Natural killer cell treated with Interleukin-12 subunit alpha and Interleukin-12 subunit beta and Interleukin-15 and Interleukin-18, amount 100 ng/mL, for 72 hours (primary cell): ENCODE measurements at places on chromosomes 1 and 21.
A peak's percentile ranks its signal among the peaks of the same experiment; 100 is the strongest.

DNA sequence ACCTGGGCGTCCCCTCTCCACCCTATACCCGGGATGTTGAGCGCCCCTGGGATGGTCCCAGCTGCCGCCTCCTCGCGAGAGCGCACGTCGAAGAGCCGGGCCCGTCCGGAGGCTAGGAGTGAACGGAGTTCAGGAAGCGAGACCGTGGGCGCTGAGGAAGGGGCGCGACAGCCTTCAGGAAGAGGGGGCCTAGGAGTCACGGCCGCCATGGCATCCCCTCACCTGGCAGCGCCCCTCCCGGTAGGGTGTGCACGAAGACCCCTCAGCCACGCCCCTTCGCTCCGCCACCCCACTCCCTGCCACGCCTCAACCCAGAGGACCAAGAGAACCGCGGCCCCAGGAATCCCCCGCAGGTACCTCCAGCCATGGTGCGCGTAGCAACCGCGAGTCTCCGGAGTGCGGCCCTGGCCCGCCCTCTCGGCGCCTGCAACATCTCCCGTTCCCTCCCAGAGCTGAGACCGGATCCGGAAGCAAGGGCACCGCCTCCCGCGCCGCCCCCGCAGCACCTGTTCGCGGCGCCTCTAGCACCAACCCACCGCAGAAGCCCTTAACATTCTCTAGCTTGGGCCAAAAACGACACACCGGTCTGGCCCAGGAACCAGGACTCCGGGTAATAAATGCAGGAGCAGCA, at the start of gene TSTD1:
TSS of gene TSTD1 (minus strand) at position 442 of the 631 bp plus-strand sequence. CDS start at position 367, 75 bp downstream.
- peaks cover 26% of the 10 kb centered on the region for H3K4me1 ChIP-seq
- DNase-seq = peak; percentile 92
- H3K4me3 ChIP-seq = peak within 1 kb of the TSS; percentile 89
- peak within 1 kb of the TSS; percentile 73 for H3K27ac ChIP-seq
- no peaks in the 10 kb centered on the region for H3K27me3 ChIP-seq
- H3K36me3 ChIP-seq = peaks cover 14% of the 10 kb centered on the region

GRCh38 chr1:3999941-4000735, 100.1 kb upstream of the C1orf174 start:
- H3K4me1 ChIP-seq = no peaks in the 10 kb centered on the region
- peaks cover 10% of the 10 kb centered on the region for H3K27me3 ChIP-seq

DNA sequence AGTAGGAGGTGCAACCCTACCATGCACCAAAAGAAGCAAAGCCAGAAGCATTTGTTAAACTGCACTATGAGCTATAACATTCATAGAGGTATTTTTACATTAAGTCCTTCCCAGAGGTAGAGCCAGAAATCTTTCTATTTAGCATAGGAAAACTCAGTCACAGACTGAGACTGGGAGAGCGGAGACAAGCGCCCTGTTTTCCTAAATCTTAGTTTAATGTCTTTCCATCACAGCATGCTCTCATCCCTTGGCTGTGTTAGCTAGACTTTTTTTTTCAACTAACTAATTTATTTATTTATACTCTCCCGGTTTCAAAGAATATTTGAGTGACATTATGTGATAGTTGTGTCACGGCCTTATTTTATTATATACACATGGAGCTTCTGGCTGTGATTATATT, 304.1 kb downstream of the LMX1A start:
- DNase-seq = no peak
- no peak overlapping the region for H3K4me3 ChIP-seq
- H3K36me3 ChIP-seq = no peaks in the 10 kb centered on the region
- H3K27me3 ChIP-seq = peaks cover 22% of the 10 kb centered on the region

DNA sequence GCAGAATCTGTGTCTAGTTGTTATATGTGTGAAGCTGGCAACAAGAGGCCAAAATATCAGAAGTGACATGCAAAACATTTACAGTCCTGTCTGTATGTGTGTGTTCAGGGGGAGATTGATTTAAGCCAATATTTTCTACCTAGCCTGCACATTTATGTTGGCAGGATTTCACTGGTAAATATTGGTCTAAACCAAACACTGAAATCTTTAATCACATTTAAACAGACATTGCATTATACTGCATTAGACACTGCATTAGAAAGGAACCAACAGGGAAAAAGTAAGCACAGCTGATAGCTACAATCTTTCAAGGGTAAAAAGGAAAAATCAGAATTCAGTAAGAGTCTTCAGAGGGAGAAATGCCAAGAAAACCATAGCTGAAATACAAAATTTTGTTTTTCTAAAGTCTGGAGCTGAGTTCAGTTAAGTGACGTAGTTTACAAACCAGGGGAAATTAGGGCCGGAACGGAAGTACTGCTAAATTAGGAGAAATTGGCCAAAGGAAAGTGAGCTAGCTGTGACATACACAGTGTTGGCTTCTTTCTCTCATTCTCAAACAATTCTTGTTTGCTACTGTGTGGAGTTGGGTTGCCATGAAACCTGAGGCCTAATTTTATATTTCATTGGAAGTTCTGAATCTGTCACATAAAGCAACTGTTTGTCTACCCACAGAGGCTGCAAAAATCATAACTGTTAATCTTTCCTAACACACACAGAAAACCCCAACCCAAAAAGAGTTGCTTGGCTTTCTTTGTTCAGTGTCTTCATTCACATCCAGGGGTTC, 217.3 kb upstream of the SGIP1 start:
- DNase-seq = no peak
- H3K27me3 ChIP-seq = no peaks in the 10 kb centered on the region
- peak overlapping the region; percentile 48 for H3K27ac ChIP-seq
- peaks cover 4% of the 10 kb centered on the region for H3K36me3 ChIP-seq

DNA sequence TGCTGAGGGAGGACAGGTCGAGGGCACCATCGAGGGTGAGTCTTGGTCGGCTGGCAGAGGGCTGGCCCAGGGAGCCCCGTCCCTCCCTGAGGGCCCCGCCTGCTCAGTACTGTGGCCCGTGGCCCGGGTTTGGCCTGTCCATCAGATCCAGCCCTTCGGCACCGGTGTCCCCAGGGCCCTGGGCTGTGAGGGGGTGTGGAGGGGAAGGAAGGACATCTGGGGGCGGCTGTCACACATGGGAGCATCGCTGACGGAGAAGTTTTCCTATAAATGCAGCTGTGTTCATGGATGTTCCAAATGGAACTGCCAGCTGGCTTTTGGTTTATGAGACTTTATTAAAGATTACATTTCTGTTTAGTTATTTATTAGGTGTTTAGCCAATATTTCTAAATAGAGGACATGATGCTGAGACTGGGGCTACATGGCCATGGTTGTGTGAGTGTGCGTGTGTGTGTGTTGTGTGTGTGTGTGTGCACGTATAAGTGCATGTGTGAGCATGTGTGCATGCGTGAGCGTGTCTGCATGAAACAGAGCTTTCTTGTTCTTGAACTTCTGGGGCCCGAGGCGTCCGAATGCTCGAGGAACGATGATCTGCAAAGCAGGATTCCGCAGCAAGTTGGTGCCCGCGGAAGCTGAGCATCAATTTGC, 54.3 kb downstream of the SLX9 start:
- H3K4me3 ChIP-seq = no peak overlapping the region
- no peak overlapping the region for H3K27ac ChIP-seq
- H3K4me1 ChIP-seq = no peaks in the 10 kb centered on the region
- H3K27me3 ChIP-seq = no peaks in the 10 kb centered on the region
- no peak for DNase-seq
- no peaks in the 10 kb centered on the region for H3K36me3 ChIP-seq

DNA sequence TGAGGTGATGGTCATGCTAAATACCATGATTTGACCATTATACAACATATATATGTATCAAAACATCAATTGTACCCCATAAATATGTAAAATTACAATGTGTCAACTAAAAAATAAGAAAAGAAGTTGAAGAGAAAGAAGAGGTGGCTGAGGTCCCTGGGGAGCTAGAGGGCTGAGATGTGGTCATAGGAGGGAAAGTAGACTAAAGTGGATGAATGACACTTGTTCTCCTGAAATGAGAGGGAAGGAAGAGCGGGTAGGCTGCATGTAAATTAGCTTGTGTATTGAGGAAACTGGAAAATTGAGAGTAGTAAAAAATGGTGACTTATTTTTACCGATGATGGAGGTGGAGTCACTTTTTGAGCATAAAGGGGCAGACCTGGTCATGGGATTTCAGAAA, 117.0 kb downstream of the ST6GALNAC3 start:
- no peak for DNase-seq
- peaks cover 7% of the 10 kb centered on the region for H3K27me3 ChIP-seq
- H3K27ac ChIP-seq = no peak overlapping the region
- H3K36me3 ChIP-seq = no peaks in the 10 kb centered on the region
- no peaks in the 10 kb centered on the region for H3K4me1 ChIP-seq
- H3K4me3 ChIP-seq = no peak overlapping the region

- H3K4me3 ChIP-seq = peak overlapping the region; percentile 22
- peaks cover 23% of the 10 kb centered on the region for H3K27me3 ChIP-seq
- DNase-seq = no peak
- H3K27ac ChIP-seq = no peak overlapping the region
Measured at GRCh38 chr1:87134061-87134460, 194.6 kb upstream of the LMO4 start.

- H3K4me1 ChIP-seq = peaks cover 41% of the 10 kb centered on the region
- peak within 1 kb of the TSS; percentile 92 for H3K27ac ChIP-seq
- peaks cover 10% of the 10 kb centered on the region for H3K36me3 ChIP-seq
- DNase-seq = peak; percentile 94
Measured at GRCh38 chr1:39738622-39739366, at the start of gene PPIE. Gene PPIE, plus strand, starts transcription at chr1:39738882. Its CDS starts 19 bp downstream, at chr1:39738901.

DNA sequence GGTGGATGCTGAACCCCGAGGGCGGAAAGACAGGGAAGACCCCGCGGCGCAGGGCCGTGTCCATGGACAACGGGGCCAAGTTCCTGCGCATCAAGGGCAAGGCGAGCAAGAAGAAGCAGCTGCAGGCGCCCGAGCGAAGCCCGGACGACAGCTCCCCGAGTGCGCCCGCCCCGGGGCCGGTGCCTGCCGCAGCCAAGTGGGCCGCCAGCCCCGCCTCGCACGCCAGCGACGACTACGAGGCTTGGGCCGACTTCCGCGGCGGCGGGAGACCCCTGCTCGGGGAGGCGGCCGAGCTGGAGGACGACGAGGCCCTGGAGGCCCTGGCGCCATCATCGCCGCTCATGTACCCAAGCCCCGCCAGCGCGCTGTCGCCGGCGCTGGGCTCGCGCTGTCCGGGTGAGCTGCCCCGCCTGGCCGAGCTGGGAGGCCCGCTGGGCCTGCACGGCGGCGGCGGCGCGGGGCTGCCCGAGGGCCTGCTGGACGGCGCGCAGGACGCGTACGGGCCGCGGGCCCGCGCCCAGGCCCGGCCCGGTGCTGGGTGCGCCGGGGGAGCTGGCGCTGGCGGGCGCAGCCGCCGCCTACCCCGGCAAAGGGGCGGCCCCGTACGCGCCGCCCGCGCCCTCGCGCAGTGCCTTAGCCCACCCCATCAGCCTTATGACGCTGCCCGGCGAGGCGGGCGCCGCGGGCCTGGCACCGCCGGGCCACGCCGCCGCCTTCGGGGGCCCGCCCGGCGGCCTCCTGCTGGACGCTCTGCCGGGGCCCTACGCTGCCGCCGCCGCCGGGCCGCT, 20.7 kb downstream of the FOXO6 start:
- peaks cover 14% of the 10 kb centered on the region for H3K4me1 ChIP-seq
- no peak for DNase-seq
- peaks cover 35% of the 10 kb centered on the region for H3K27me3 ChIP-seq
- peak overlapping the region; percentile 76 for H3K4me3 ChIP-seq
- no peaks in the 10 kb centered on the region for H3K36me3 ChIP-seq

DNA sequence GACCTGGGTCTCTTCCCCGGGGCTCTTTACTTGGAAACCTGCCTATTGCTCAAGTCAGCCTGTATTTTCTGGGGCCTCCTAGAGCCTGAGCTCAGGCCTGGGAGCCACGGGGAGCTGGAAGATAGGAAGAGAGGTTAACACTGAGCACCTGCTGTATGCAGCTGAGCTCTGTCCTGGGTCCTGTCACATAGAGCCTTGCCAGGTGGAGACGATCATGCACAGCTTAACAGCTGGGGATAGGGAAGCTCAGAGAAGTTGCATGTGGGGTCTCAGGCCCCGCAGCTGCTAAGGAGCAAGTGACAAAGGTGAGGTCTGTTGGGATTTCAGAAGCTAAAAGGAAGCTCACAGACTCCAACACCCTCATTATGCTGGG, 127.4 kb upstream of the TMEM51 start:
- DNase-seq = no peak
- no peaks in the 10 kb centered on the region for H3K4me1 ChIP-seq
- no peak overlapping the region for H3K27ac ChIP-seq
- no peaks in the 10 kb centered on the region for H3K27me3 ChIP-seq
- no peaks in the 10 kb centered on the region for H3K36me3 ChIP-seq
- H3K4me3 ChIP-seq = no peak overlapping the region

GRCh38 chr1:19963636-19964035, 15.8 kb downstream of the PLA2G2A start:
- DNase-seq = no peak
- H3K36me3 ChIP-seq = no peaks in the 10 kb centered on the region
- no peak overlapping the region for H3K4me3 ChIP-seq
- H3K27me3 ChIP-seq = peaks cover 53% of the 10 kb centered on the region
- H3K27ac ChIP-seq = no peak overlapping the region

- no peak for DNase-seq
- no peak overlapping the region for H3K4me3 ChIP-seq
- H3K4me1 ChIP-seq = no peaks in the 10 kb centered on the region
Measured at GRCh38 chr1:213714645-213715044, 273.1 kb upstream of the PROX1 start.

DNA sequence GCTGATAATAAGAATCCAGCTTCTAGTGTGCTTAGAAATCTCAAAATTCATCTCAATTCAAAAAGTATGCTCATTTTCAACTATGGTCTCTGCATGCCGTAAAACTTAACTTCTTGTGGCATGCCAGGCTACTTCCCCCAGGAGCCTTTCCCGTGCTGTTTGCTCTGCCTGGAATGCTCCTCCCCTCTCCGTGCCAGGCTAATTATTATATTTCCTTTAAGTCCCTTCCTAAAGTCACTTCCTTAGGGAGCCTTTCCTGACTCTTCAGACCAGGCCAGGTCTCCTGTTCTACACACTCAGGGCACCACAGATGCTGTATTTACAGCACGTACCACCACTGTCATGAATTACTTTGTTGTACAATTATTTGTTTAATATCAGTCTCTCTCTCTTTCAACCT, 67.1 kb upstream of the PPP2R5A start:
- DNase-seq = no peak
- peaks cover 17% of the 10 kb centered on the region for H3K4me1 ChIP-seq
- H3K27me3 ChIP-seq = no peaks in the 10 kb centered on the region
- no peak overlapping the region for H3K27ac ChIP-seq

DNA sequence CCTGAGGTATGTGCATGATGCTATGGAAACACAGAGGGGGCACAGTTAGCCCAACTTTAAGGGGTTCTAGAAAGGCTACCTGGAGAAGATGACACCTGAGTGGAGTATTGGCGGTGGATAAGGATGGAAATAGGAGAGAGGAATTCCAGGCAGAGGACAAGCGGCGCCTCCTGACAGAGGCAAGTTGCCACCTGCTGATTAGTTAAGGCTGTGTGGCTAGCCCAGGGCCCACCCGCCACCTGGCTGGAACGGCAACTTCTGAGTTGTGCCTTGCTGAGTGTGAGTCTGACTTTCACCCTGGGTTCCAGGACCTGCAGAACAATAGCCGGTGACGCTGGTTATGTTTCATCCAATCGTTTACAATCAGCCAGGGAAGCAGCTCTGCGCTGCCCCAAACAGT, 126.9 kb upstream of the LMO4 start:
- peaks cover 39% of the 10 kb centered on the region for H3K27me3 ChIP-seq
- no peak for DNase-seq
- H3K4me3 ChIP-seq = no peak overlapping the region
- H3K4me1 ChIP-seq = peaks cover 11% of the 10 kb centered on the region
